ENCODE measurements at places on chromosomes 6 and 20. TPM values are rescaled to one million over a fixed set of nuclear protein-coding genes. Genes with fewer than 3 reads are reported as not detected.

The BPIFA1 gene
- polyA plus RNA-seq = not detected

The HSPA1L gene
- polyA plus RNA-seq = 3.2 TPM

The ULBP3 gene
- polyA plus RNA-seq = 1.0 TPM

The GPLD1 gene
- polyA plus RNA-seq = 1.2 TPM

The CDK5RAP1 gene
- 18.4 TPM for polyA plus RNA-seq

The GLP1R gene
- 0.08 TPM for polyA plus RNA-seq

The TBX18 gene
- 1.5 TPM for polyA plus RNA-seq

- no peak overlapping the region for H3K4me3 ChIP-seq
- no peaks in the 10 kb centered on the region for H3K27me3 ChIP-seq
- DNase-seq = no peak
- H3K4me1 ChIP-seq = no peaks in the 10 kb centered on the region
- no peak overlapping the region for H3K27ac ChIP-seq
Measured at GRCh38 chr6:43862925-43863324, 92.9 kb downstream of the VEGFA start.

DNA sequence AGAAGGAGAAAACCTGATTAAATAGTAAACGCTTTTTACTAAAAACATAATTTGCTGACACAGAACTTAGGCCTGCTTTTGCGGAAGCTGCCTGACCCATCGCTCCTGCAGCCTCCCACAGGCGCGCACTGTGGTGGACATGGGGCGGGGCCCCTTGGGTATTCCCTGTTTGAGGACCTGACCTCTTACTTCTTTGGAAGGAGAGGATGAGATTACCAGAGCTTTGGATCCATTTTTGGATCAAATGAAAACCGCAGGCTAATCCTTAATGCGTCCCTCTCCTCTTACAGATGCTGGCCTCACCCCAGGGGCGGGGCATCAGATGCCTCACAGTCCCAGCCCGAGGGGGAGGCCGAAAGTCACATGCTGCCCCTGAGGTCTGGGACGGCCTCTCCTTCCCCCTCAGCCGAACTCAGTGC, 151.0 kb downstream of the SCML4 start:
- H3K4me3 ChIP-seq = no peak overlapping the region
- H3K27me3 ChIP-seq = no peaks in the 10 kb centered on the region
- peaks cover 3% of the 10 kb centered on the region for H3K4me1 ChIP-seq
- no peak overlapping the region for H3K27ac ChIP-seq
- H3K36me3 ChIP-seq = no peaks in the 10 kb centered on the region

GRCh38 chr20:43238833-43239232, 49.1 kb upstream of the PTPRT start:
- no peak for DNase-seq
- no peaks in the 10 kb centered on the region for H3K36me3 ChIP-seq
- H3K4me3 ChIP-seq = no peak overlapping the region
- no peaks in the 10 kb centered on the region for H3K27me3 ChIP-seq

DNA sequence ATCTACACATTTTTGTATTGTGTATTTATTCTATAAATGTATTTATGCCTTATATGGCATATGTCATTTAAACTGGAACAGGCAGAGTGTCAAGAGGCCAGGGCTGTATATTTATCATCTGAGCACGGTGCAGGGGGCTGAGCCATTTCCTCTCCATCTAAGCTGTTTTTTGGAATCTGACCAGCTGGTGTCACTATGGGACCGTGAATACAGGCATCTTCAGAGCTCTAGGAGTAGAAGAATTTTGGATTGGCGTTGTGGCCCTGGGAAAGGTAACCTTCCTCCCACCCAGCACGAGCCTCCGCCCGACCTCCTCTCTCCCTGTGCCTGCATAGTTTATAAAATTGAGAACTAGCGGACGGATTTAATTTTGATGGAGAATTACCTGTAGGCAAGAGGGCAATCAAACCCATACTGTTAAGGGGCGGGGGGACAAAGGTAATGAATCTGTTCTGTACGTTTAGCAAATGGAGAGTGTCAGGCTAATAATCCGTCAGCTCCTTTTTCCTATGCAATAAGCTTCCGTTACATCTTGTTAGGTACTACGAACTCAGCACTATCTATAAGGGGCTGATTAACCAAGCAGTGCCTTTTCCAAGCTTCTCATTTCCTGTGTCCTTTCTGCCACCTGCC, 29.0 kb upstream of the EEF1E1 start:
- H3K27me3 ChIP-seq = no peaks in the 10 kb centered on the region
- H3K27ac ChIP-seq = no peak overlapping the region
- no peaks in the 10 kb centered on the region for H3K4me1 ChIP-seq
- H3K4me3 ChIP-seq = no peak overlapping the region
- peak; percentile 30 for DNase-seq
- H3K36me3 ChIP-seq = no peaks in the 10 kb centered on the region

DNA sequence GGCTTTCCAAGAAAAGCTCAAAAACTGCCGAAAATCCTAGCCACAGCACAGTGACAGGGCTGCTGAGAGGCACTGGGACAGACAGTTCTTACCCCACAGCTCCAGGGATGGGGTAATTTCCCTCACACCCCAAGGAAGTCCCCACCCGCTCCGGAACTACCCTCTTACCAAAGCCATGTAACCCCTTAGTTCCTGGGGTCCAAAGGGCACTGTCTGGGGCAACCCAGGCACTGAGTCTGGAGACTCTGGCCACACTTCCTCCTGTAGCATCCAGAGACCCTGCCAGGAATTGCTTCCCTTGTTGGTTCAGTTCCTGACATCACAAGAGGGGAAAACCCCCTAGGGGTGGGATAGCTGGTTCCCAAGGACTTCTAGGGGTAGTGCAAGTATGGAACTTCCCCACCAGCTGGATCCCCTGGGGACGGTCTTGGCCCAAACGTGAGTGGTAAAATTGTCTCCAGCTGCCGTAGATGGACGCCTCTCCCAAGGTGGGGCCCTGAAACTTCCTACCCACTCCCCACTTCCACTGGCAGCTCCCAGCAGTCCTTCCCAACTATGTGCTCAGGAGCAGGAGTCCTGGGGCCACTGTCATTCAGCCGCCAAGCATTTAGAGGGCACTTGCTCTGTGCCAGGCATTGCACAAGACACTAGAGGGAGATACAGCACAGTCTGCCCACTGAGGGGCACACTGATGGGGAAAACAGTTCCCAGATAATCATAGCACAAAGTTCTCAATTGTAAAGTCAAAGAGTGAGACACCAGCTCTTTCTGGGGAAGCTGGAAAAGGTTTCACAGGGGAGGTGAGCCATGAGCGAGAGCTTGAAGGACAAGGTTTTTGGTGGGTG, 17.2 kb upstream of the HCK start:
- H3K36me3 ChIP-seq = no peaks in the 10 kb centered on the region
- H3K4me1 ChIP-seq = peaks cover 3% of the 10 kb centered on the region
- no peak overlapping the region for H3K4me3 ChIP-seq

DNA sequence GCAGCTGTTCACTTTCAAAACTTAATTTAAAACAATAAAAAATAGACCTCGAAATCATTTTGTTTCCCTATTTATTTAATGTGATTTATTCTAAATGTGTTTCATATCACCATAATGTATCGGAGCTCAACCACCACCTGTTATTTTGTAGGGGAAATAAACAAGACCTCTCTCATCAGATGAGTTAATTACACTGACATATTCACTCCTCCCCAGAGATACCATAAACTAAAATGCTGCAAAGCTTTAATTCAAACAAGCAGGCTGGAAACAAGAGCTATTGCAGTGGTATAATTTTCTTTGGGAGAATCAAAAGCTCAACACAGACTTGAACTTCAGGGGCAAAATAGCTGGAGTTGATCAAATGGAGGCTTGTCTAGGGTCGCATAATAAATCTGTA, 303.5 kb upstream of the TSHZ2 start:
- H3K27me3 ChIP-seq = no peaks in the 10 kb centered on the region
- H3K4me3 ChIP-seq = no peak overlapping the region

DNA sequence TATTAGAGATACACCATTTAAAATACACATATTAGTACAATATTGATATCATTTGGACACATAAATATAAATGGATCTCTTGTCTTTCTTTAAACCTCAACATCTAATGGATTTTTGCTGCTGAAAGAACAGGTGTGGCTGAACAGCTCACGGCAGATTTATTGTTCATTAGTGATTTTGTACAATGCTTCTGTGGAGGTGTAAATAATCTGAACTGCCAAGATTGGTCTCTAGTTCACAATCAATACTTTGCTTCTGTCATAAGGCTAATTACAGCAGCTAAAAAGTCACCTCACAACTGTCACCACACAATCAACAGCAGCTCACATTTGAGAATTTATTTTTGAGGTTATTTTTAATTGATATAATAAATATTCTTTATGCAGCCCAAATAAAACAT, 162.0 kb upstream of the SIM1 start:
- H3K4me1 ChIP-seq = no peaks in the 10 kb centered on the region
- no peaks in the 10 kb centered on the region for H3K36me3 ChIP-seq
- H3K4me3 ChIP-seq = no peak overlapping the region
- no peaks in the 10 kb centered on the region for H3K27me3 ChIP-seq
- DNase-seq = no peak
- no peak overlapping the region for H3K27ac ChIP-seq

DNA sequence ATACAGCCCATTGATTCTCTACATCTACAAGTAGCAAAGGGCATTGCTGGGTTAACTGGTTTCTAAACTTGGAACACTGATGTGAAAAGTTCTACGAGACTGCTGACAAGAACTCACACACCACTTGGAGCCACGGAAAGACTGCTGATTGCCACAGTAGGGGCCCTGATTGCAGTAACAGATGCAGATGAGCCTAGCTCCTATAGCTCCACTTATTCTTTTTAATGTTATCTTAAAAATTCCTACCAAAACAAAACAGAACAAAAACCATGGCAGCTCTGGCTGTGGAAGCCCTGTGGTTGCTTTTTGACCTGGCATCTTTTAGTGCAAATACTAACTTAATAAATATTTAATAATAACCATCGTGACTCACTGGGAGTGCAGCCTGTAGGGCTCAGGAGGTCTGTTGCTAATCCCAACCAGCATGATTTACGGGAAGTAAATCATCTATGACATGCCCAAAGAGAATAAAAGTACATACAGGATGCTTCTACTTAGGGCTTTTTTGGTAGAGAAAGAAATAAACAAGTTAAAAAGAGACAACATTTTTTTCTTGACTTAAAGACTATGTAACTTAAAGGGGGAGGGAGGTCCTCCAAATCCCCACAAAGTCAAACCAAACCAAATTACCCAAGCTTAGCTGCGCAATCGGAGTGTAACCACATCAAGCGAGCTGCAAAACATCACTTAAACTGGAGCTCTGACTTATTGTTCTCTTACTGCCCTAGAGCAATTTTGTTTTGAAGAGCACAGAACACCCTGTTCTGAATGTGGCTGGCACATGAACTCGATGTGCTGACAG, 87.2 kb downstream of the FKBP5 start:
- peak overlapping the region; percentile 86 for H3K27ac ChIP-seq
- H3K36me3 ChIP-seq = no peaks in the 10 kb centered on the region
- DNase-seq = peak; percentile 62
- H3K4me3 ChIP-seq = peak overlapping the region; percentile 4

GRCh38 chr6:71290611-71291010, 2.0 kb downstream of the OGFRL1 start:
- H3K27ac ChIP-seq = no peak overlapping the region
- H3K27me3 ChIP-seq = peaks cover 3% of the 10 kb centered on the region
- H3K4me1 ChIP-seq = peaks cover 5% of the 10 kb centered on the region

DNA sequence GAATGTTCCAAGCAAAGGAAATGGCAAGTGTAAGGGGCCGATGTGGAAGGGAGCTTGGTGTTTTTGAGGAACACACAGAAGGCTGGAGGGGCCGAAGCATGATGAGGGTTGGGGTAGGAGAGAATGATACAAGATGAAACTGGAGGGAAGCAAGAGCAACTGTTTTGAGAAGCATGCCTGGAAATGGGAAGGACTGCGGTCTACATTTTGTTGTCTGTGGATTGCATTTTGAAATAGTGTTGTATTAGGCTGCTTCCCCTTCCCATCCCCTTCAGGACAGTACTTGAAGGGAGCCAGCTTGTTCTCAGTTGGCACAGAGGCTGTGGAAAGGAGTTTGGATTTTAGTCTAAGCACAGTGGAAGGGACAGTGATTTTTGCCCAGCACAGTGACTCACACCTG, 2.2 kb downstream of the TM9SF4 start:
- H3K36me3 ChIP-seq = no peaks in the 10 kb centered on the region
- H3K27me3 ChIP-seq = no peaks in the 10 kb centered on the region
- H3K4me3 ChIP-seq = no peak overlapping the region
- no peak overlapping the region for H3K27ac ChIP-seq

GRCh38 chr6:66986940-66987339, 1279.9 kb upstream of the EYS start:
- H3K27ac ChIP-seq = no peak overlapping the region
- H3K27me3 ChIP-seq = peaks cover 2% of the 10 kb centered on the region
- no peaks in the 10 kb centered on the region for H3K36me3 ChIP-seq
- DNase-seq = no peak
- no peaks in the 10 kb centered on the region for H3K4me1 ChIP-seq

- H3K36me3 ChIP-seq = no peaks in the 10 kb centered on the region
- DNase-seq = no peak
Measured at GRCh38 chr6:16663901-16664300, 97.4 kb downstream of the ATXN1 start.

DNA sequence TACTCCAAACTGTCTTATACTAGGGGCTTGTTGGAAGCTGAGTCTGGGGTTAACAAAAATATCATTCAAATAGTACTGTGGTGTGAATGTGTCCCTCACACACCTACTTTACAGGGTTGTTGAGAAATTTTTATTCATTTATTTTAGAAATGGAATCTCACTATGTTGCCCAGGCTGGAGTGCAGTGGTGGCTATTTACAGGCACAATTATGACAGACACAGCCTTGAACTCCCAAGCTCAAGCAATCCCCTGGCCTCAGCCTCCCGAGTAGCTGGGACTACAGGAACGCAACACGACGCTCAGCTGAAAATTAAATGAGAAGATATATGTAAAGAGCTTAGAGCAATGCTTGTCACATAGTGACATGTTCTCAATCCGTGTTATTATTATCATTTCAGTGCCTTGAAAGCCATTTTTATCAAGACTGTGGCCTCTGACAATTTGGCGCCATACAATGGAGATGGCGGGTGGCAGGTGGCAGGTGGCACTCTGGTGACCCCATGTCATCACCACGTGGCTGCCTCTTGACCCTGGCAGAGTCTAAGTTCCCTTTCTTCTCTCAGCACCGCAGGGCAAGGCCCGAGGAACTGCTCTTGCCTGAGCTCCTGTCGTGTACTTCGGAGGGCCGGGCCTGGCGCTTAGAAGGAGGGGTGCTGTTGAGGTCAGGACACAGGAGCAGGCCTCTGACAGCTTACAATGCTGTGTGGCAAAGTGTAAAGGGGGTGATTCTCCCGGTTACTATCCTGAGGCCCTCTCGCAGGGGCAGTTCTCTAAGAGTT, 64.5 kb downstream of the STX11 start:
- peak; percentile 25 for DNase-seq
- no peaks in the 10 kb centered on the region for H3K36me3 ChIP-seq
- H3K4me1 ChIP-seq = peaks cover 5% of the 10 kb centered on the region
- peak overlapping the region; percentile 97 for H3K27ac ChIP-seq
- no peak overlapping the region for H3K4me3 ChIP-seq

DNA sequence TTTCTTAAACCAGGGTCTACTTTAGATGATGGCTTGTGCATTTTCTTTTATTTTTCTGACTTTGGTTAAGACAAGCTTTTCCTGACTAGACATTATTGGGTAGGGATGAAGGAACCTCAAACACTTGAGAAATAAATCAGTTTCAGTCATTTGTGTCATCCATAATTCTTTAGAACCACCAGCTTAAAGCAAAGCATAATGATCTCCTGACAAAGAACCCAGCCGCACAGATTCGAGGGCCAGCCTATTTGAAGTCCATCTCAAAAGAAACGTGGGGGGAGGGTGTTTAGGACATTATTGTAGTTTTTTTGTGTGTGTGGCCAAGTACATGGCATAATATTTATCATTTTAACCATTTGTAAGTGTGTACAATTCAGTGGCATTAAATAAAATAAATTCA, 6.3 kb upstream of the TCP11 start:
- H3K4me1 ChIP-seq = no peaks in the 10 kb centered on the region
- no peak overlapping the region for H3K4me3 ChIP-seq
- no peak for DNase-seq
- no peak overlapping the region for H3K27ac ChIP-seq
- H3K27me3 ChIP-seq = no peaks in the 10 kb centered on the region

Measured in ovary (tissue), 10 donors.